ENCODE measurements at places on chromosomes 1 and 21. TPM values are rescaled to one million over a fixed set of nuclear protein-coding genes. Genes with fewer than 3 reads are reported as not detected.

DNA sequence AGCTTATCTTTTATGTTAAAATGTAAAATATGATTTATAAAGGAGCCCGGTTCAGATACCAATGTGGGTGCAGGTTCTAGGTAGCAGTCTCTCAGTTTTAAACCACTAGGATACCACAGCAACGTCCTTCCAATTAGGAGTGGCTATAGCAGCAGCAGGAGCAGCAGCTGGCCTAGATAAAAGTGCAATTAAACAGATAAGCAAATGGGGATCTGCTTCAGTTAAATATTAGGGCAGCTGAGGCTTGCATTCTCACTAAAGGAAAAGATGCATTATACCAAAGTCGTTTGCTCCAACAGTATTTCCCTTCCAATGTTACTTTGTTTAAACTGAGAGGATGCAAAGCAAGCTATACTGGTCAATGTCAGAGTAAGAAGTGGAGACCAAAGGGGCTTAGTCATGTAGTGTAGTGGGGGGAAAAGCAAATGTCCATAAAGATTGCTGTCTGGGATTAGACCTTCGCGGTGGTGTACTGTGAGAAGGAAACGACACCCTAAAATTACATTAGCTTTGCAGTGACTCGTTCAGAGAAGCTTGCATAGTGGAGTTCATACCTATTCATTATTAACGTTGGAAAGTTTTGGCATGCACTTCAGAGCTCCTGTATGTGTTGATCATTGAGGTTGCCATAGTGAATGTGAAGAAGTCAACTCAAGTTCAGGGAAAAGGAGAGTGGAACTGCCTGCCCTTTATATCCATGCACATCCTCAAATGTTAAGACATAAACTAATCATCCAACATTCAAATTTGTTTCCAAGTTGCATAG lies 272.2 kb downstream of the VAV3 start:
- no peak for DNase-seq

DNA sequence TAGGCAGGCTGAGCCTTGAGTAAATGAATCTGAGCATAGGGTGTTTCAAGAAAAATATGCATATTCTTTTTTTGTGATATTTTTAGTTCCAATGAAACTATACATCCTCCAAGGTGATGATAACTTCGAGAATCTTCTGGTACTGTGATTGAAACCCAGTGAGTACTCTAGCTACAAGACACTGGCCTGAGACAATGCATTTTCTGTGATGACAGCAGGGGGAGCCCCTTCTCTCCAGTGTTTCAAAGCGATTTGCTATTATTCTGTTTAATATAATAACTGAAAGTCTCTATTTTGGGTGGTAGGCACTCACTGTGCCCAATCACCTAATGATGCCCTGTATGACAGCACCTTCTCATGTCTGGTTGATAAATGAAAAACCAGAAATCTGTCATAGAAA lies 12.1 kb downstream of the IRF2BP2 start:
- no peak for DNase-seq

DNA sequence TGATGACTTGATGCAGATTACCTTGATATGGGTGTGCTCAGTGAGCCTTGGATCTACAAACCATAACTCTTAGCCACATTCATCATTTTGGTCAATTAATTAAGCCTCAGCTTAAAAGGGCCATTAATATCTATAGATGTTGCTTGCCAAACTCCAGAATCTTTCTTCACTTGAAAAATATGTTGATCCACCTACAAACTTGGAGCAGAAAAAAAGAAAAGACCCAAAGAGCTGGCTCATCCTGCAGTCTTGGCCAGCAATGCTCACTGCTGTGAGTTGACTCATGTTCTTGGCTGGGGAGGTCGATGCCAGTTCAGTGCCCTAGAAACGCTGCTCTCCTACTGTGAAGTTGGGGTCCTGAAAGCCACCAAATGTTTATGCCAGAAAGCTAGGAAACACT lies 75.4 kb downstream of the DPT start:
- DNase-seq: no peak

TSPEAR gene
- total RNA-seq: not detected

DNA sequence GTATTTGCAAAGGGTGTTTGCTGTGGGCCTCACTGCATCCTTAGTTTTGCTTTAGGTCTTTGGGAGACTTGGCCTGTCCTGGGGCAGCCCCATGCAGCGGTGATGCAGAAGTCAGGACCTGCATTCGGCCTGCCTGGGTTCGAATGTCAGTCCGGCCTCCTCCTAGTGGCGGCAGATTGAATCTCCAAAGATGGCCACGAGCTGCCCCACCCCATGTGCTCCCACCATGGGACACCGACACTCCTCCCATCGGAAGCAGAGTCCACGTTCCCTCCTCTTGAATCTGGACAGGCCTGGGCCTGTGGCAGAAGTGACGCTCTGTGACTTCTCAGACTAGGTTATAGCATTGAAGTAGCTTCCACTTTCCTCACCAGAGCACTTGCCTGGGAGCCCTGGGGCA lies 16.3 kb upstream of the NPPB start:
- DNase-seq: no peak

HNRNPU gene
- total RNA-seq: 299 TPM

DNA sequence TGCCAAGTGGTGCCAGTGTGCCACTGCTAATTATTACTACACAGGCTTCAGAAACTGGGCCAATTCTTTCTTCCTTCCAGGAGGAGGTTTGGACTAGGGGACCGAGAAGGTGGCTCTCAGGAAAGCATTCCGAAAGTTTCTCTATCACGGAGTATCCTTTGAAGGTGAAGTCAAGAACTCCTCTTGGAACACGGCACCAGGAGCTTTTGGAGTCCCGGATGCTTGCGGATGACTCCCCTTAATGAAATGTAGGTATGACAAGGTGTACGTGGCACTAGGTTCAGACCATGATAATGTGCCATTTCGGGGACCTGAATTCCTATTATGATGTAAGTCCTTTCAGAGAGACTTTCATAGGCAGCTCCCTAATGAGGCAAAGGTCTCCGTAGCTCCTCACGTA lies 634.1 kb downstream of the KIF26B start:
- no peak for DNase-seq

DNA sequence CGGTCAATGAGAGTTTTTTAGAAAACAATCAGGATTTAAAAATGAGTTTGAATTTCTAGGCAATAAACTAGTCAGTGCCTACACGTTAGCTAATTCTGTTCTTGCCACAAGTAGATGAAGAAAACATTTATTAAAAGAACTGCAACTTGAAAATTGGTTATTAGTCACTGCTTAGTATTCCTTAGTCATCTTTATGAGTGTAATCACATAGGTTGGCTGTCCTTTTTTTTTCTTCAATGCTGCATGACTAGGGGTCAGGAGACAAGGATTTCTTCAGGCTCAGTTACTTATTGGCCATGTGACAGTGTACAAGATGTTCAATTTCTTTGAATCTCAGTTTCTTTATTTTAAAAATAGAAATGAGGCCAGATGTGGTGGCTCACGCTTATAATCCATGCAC lies 17.1 kb downstream of the SOAT1 start:
- no peak for DNase-seq

B3GALT2 gene
- total RNA-seq: 32.1 TPM

METTL18 gene
- total RNA-seq: 6.1 TPM

DNA sequence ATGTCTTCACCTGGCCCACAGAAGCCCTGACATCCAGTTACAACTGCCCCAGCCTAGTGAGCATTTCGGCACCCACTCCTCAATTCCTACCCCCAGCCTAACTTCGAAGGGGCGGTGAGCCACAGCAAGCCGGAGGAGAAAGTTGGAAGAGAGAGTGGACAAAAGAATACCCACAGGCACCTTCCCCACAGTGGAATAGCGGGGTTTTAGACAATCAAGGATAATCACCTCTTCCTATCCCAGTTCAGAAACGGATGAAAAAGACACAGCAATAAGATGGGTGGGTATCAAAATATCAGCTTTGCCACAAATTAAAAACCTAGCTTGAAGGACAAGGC lies 1.3 kb upstream of the LSS start:
- no peak for DNase-seq

HSPB7 gene
- total RNA-seq: 3.4 TPM

SERPINC1 gene
- total RNA-seq: not detected

- DNase-seq: no peak
These were observed 338.6 kb downstream of the PAPPA2 start for GRCh38 chr1:176801514-176802020.

TMEM9 gene
- 63.9 TPM for total RNA-seq

CD53 gene
- not detected for total RNA-seq

VPS13D gene
- 41.1 TPM for total RNA-seq

LCE3E gene
- total RNA-seq: not detected

GRHL3 gene
- total RNA-seq: not detected

GRCh38 chr1:113937146-113937545 lies 8.0 kb downstream of the HIPK1 start:
- DNase-seq: no peak

CACNA1S gene
- not detected for total RNA-seq

- DNase-seq: no peak
These were observed 508.0 kb downstream of the OMA1 start for GRCh38 chr1:58038574-58038973.
